ENCODE measurements at places on chromosomes 2 and 18. TPM values are rescaled to one million over a fixed set of nuclear protein-coding genes. Genes with fewer than 3 reads are reported as not detected.

- DNase-seq: no peak
Measured at GRCh38 chr18:76806301-76806700, 16.1 kb upstream of the ZNF236 start.

GRCh38 chr18:70234667-70235459, 29.4 kb upstream of the RTTN start:
- peak; percentile 18 for DNase-seq

- no peak for DNase-seq
Measured at GRCh38 chr18:11871501-11871900, 20.3 kb downstream of the CHMP1B start.

GRCh38 chr2:166373105-166373504, 2.6 kb downstream of the SCN9A start:
- DNase-seq: no peak

DNA sequence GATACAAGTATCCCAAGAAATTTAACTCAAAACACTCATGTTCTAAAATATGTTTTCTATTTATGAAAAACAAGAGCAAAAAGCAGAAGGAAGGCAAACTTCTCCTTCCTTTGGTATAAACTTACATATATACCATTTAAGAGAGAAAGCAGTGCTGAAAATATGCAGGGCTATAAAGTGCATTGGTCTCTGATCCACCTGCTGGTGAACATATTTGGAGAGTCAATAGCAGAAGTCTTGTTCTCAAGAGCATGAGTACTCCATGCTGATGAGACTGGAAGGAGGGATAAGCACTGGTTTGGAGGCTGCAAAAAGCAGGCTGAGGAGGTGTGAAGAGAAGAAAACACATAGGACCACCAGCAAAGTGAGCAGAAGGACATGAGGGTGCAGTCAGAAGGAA, 391.2 kb downstream of the STK39 start:
- DNase-seq: no peak

DNA sequence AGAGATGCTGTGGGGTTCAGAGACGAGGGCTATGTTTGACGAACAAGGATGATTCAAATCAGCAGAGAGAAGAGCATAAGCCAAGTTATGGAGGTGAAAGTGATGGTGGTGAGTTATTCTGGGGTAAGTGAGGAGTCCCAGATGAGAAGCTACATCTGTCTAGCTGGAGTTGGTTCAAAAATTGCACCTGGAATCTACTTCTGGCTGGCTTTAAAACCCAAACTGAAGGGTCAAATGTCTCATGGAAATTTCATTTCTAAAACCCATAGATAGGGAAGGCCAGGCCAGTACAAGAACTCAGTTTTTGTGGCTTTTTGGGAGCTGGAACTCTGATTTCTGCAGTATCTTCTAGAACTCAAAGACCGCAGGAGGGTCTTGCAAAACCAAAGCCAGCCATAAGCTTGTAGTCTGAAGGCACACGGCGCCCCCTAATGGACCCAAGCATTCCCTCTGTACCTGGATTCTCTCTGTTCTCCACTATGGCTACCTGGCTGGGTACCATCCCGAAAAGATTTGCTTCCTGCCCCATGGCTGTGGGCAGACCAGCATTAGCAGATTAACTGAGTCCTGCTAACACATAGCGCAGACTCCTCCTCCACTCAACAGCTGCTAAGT, 229.1 kb upstream of the SLC14A2 start:
- peak; percentile 66 for DNase-seq

GRCh38 chr18:74945774-74946545, 263.0 kb downstream of the PTGR3 start:
- no peak for DNase-seq

DNA sequence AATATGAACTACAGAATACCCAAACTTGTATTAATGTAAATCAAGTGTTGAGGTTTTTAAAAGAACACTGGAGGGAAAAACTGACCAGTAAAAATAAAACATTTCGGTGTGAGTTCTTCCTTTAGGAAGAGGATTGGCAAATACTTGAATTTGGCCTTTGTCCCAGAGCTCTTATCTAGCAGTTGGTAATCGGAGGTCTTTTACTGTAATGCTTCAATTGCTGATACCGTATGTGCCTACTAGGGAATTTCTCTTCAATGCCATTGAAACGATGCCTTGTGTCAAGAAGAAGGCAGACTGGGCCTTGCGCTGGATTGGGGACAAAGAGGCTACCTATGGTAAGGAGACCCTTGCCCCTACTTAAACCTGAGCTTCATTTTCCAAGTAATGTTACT, 4.1 kb downstream of the RRM2 start:
- no peak for DNase-seq

The PLCD4 gene
- 42.5 TPM for polyA plus RNA-seq

The SP5 gene
- 3.1 TPM for polyA plus RNA-seq

The ANKZF1 gene
- 17.3 TPM for polyA plus RNA-seq

The NTSR2 gene
- polyA plus RNA-seq: not detected

The PRSS56 gene
- polyA plus RNA-seq: 0.91 TPM

The VIT gene
- polyA plus RNA-seq: 1.9 TPM

The CXCR2 gene
- polyA plus RNA-seq: 0.81 TPM

The ADAM23 gene
- polyA plus RNA-seq: 10.8 TPM

The GPAT2 gene
- polyA plus RNA-seq: 4.4 TPM

The COLEC12 gene
- 42.8 TPM for polyA plus RNA-seq
